CD4-positive, CD25-positive, alpha-beta regulatory T cell (primary cell): ENCODE measurements at places on chromosomes 1 and 21.

- H3K36me3 ChIP-seq: no peaks in the 10 kb centered on the region
- H3K27me3 ChIP-seq: no peaks in the 10 kb centered on the region
- H3K27ac ChIP-seq: no peak overlapping the region
- DNase-seq: no peak
These were observed 102.3 kb downstream of the LACTBL1 start for GRCh38 chr1:22870201-22870871.

GRCh38 chr1:66273656-66274055 lies 260.3 kb upstream of the SGIP1 start:
- H3K27me3 ChIP-seq: no peaks in the 10 kb centered on the region
- H3K4me3 ChIP-seq: no peak overlapping the region
- H3K36me3 ChIP-seq: no peaks in the 10 kb centered on the region
- no peak overlapping the region for H3K27ac ChIP-seq
- H3K4me1 ChIP-seq: peaks cover 41% of the 10 kb centered on the region

DNA sequence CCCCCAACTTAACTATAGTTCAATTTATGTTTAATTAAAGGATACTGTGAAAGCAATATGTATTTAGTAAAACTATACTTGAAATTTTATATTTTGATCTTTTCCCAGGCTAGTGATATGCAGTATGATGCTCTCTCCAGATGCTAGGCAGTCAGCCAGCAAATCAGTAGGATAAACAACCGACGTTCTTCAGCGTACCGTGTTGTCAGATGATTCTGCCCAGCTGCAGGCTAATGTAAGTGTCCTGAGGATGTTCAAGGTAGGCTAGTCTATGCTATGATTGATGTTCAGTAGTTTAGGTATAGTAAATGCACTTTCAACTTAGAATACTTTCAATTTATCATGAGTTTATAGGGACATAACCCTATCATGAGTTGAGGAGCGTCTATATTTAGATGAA lies 762.6 kb downstream of the MRPL39 start:
- no peaks in the 10 kb centered on the region for H3K36me3 ChIP-seq
- no peak for DNase-seq
- no peaks in the 10 kb centered on the region for H3K27me3 ChIP-seq
- no peak overlapping the region for H3K27ac ChIP-seq

DNA sequence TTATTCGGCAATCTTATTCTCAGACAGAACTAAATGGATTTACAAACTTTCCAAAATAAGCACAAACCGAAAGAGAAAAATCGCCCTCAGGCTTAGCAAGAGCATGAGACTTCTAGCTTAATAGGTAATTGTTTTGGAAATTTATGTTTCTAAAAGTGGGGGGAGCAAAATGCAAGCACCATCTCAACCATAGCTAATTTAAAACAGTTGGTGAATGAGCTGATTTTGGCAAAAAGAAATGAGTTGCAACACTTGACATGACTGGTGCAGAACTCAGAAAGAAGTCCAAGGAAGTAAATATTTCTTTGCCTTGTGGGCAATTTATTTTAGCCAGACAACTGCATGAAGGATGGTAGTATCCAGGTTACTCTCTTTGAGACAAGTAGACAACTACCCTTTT lies 71.5 kb upstream of the PTGFR start:
- no peaks in the 10 kb centered on the region for H3K4me1 ChIP-seq
- H3K36me3 ChIP-seq: no peaks in the 10 kb centered on the region
- no peak overlapping the region for H3K27ac ChIP-seq
- H3K4me3 ChIP-seq: no peak overlapping the region
- DNase-seq: no peak

- H3K4me1 ChIP-seq: no peaks in the 10 kb centered on the region
- H3K27ac ChIP-seq: no peak overlapping the region
- H3K36me3 ChIP-seq: no peaks in the 10 kb centered on the region
These were observed 249.0 kb downstream of the SETD4 start for GRCh38 chr21:35811191-35811806.

- no peak overlapping the region for H3K27ac ChIP-seq
- H3K27me3 ChIP-seq: no peaks in the 10 kb centered on the region
- DNase-seq: no peak
- no peaks in the 10 kb centered on the region for H3K36me3 ChIP-seq
- no peak overlapping the region for H3K4me3 ChIP-seq
- H3K4me1 ChIP-seq: no peaks in the 10 kb centered on the region
These were observed 52.7 kb downstream of the PLPP3 start for GRCh38 chr1:56526571-56527174.

DNA sequence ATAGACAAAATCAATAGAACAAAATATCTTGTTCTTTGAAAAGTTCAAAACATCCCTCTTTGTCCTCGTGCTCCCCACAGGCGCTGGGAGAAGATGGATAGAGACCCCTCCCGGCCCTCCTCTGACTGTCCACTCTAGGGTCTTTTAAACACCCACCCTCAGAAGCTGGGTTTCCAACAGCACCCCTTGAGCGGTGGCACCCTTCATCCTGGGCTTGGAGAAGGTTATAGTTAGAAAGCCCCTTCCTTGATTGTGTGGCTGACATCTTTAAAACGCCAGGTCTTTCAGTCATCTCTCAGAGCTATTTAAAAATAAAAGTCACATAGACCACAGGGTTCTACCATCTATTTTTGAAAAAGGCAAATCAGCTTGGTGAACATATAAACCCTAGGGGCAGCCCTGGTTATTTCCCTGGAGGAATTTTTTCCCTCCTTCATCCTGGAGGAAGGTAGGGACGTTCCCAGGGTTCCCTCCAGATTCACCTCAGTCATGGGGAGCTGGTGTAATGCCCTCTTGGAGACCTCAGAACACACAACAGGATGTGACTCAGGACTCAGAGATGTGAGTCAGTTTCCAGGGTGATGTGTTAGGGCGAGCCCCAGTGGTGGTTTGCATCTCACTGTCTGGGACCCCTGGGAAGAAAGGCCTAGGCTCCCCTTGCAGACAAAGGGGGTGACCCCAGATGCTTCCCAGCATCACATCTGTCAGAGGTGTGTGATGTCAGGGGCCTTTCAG lies 138.5 kb downstream of the CLIC6 start:
- peaks cover 43% of the 10 kb centered on the region for H3K36me3 ChIP-seq
- no peaks in the 10 kb centered on the region for H3K27me3 ChIP-seq
- H3K4me3 ChIP-seq: no peak overlapping the region
- H3K4me1 ChIP-seq: peaks cover 44% of the 10 kb centered on the region
- DNase-seq: peak; percentile 15

DNA sequence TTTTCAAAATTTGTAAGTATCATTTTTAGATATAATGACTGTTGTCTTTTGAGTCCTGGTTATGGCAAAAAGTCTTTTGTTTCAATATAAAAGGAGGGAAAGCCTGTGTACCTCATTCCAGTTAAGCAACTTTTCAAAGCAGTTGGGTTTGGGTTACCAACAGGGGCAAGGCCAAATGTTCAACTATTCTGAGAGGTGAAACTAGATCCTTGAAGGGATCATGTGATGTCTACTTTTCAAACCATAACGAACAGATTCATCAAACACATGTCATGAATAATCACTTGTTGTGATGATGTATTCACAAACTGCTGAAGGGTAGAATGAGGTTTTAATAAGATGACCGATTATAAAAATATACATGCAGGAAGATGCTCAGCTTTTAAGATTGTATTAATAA lies 171.3 kb downstream of the HHAT start:
- H3K4me3 ChIP-seq: no peak overlapping the region
- H3K27ac ChIP-seq: no peak overlapping the region
- H3K4me1 ChIP-seq: no peaks in the 10 kb centered on the region
- no peak for DNase-seq

- H3K36me3 ChIP-seq: no peaks in the 10 kb centered on the region
- no peaks in the 10 kb centered on the region for H3K27me3 ChIP-seq
- H3K4me3 ChIP-seq: peak overlapping the region; percentile 100
- H3K4me1 ChIP-seq: peaks cover 35% of the 10 kb centered on the region
These were observed 1.7 kb downstream of the COP1 start for GRCh38 chr1:176205332-176205914.

DNA sequence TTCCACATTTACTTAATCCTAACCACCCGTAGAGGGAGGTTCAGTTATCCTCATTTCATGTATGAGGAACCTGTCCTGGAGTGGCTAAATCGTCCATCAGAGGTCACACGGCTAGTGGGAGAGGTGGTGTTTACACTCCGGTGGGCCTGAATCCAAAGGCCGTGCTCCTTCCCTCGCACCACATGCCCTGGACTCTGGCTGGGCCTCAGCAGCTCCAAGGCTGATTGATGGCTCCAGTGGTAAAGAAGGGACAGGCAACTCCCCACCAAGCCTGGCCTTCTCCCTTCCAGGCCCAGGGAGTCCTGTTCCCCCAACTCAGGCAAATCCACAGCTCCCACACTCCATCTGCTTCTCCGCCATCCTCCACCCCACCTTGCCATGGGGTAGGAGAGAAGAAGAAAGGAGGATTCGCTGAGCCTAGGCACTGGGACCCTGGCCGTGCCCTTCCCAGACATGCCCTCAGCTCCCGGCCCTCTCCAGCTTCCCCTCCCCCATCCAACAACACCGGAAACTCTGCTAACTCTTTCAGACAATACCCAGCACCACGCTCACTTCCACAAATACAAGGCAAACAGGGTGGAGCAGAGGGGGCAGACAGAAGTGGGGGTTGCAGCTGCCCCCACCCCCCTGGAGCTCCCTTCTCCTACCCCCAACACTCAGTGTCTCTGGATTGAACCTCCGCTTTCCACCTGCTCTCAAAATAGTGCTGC lies 10.9 kb downstream of the ARHGEF2 start:
- H3K27me3 ChIP-seq: no peaks in the 10 kb centered on the region
- peak overlapping the region; percentile 72 for H3K27ac ChIP-seq
- DNase-seq: no peak
- H3K36me3 ChIP-seq: peaks cover 72% of the 10 kb centered on the region

DNA sequence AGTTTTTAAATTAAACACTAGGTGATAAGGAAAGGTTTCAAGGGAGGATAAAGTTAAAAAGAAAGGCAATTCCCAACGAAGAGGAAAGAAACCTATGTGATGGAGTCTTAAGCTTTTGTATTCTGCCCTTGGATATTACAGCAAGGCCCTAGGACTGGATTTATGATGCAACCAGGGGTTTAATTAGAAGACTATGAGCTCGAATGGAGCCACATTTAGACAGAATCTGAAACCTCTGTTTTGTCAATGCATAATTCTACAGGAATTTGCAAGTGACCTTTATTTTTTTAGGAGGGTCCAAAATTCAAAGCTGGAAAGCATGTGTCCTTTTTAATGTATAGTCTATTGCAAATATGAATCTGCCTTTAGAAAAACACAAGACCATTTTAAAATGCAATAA lies 37.9 kb downstream of the TGFB2 start:
- no peak overlapping the region for H3K4me3 ChIP-seq
- no peak overlapping the region for H3K27ac ChIP-seq
- no peaks in the 10 kb centered on the region for H3K4me1 ChIP-seq
- no peaks in the 10 kb centered on the region for H3K36me3 ChIP-seq
- peaks cover 6% of the 10 kb centered on the region for H3K27me3 ChIP-seq
- DNase-seq: no peak

DNA sequence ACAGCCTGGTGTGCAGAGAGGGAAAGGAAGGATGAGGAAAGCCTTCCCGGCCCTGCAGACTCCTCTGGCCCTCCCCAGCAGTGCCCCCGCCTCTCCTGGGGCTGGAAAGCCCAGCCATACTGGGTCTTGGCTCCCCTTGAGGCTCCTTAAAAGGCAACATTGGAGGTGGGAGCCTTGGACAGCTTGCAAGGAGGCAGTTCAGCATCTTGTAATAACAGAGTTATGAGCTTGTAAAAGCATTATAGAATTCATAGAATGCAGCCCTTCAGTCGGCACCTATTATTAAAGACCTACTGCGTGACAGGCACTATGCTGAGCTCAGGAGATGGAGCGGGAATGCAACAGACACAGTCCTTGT lies 4.2 kb downstream of the TINAGL1 start:
- no peak overlapping the region for H3K4me3 ChIP-seq
- H3K4me1 ChIP-seq: peaks cover 5% of the 10 kb centered on the region
- peaks cover 6% of the 10 kb centered on the region for H3K27me3 ChIP-seq
- H3K36me3 ChIP-seq: no peaks in the 10 kb centered on the region
- H3K27ac ChIP-seq: no peak overlapping the region
